ENCODE measurements at places on chromosomes 5 and 9.

DNA sequence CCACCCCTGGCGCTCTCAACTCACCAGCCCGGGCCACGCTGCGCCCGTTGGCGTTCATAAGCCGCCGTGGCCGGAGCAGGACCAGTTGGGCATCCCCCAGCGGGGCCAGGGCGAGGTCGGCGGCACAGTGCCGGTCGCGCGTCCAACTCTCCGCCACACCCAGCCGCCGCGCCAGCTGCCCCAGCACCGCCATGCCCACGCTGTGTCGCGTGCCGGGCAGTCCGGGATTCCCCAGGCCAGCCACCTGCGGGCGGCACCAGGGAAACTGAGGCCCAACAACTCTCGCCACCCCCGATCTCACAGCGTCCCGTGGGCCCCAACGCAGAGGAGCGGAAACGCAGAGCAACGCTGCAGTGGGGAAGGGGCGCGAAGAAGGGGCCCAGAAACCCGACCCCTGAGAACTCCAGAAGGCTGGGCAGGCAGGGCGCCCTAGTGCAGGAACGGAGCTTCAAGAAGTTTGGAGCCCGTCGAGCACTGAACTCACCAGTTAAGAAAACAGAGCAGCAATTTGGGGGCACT is 453 bp downstream of the PTRH1 start:
- peak; percentile 61 for DNase-seq

GRCh38 chr9:14348373-14349145 is 34.6 kb upstream of the NFIB start:
- DNase-seq = no peak

DNA sequence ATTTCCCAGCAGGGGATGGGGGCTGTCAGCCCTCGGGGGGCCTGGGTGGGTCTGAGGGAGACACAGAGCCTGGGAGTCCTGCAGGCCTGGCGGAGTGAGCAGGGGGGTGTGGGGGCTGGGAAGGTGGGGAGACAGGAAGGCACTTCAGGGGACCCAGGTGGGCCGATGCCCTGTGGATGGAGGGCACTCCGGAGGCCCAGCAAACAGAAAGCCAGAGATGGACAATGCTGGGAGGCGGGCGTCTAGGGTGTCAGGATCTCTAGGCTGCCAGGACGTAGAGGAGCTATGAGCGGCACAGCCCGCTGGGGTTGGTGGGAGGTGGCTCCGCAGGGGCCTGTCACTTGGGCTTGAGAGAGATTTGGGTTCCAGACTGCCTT is 87.6 kb upstream of the COL5A1 start:
- no peak for DNase-seq

GRCh38 chr9:37251452-37251851 is 131.1 kb downstream of the ZCCHC7 start:
- no peak for DNase-seq

- no peak for DNase-seq
Measured at GRCh38 chr5:135823881-135824280, 10.6 kb upstream of the SLC25A48 start.

GRCh38 chr9:17843236-17843635 is 264.4 kb downstream of the SH3GL2 start:
- no peak for DNase-seq

GRCh38 chr5:2160811-2161210 is 278.1 kb upstream of the IRX4 start:
- no peak for DNase-seq

GRCh38 chr9:134988706-134989105 is 71.0 kb upstream of the FCN1 start:
- DNase-seq = no peak

- no peak for DNase-seq
Measured at GRCh38 chr9:86687788-86688187, 259.5 kb downstream of the GAS1 start.

- DNase-seq = peak; percentile 39
Measured at GRCh38 chr5:75734913-75735789, 17.9 kb upstream of the POC5 start.
